ENCODE measurements at places on chromosomes 4 and X.

DNA sequence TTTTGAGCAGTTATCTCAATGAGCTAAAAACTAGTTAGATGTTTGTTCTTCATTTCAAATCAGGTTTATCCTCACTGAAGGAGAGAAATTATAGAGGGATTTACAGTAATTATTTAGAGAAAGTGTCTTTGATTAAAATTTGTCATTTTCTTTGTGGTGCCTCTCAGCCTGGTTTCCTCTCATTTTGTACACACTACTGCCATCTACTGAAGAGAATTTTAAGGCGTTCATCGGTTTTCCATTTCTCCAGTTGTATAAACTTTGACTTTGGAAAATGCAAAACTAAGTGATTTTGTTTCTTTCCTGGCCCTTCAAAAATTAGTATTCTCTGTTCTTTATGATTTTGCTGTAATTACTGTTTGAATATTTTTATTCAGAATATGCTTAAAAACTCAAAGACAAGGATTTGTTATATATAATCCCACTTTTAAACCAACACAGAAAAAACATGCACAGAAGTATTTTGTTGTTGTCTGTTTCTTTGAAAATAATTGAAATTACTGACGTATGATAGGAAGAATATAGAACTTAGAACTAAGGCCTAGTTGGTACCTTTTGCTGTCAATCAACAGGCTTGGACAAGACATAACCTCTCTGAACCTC lies 34.4 kb upstream of the ANXA3 start:
- DNase-seq = no peak

- DNase-seq = no peak
Measured at GRCh38 chr4:155889031-155889793, 14.3 kb upstream of the TDO2 start.

DNA sequence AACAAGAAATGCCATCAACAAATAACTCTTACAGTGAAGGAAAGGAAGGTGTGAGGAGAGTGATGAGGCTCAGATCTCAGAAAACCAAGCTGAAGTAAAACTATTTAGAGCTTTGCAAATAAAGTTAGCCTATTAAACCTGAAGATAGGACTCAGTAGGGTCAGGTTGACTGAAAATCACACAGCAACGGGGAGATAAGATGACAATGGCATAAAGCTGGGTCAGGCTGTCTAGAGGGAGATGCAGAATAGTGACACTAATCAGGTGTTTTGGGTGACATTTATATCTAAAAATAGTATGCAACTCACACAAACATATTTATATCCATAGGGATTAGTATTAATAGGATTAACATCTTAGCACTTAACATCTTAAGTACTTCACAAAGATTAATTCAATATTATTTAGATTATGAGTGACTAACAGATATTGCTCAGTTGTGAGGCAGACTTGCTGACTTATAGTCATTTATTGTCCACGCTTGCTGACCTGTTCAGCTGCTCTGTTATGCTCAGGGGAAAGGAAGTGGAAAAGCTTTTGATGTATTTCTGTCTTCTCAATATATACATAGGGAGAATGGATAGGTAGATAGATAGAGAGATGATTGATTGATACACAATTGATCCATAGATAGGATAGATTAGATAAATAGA lies 130.7 kb upstream of the GUCY1A1 start:
- no peak for DNase-seq

GRCh38 chr4:105951198-105951597 lies 55.9 kb downstream of the NPNT start:
- DNase-seq = no peak

GRCh38 chr4:38831653-38832052 lies 25.0 kb downstream of the TLR6 start:
- DNase-seq = no peak

DNA sequence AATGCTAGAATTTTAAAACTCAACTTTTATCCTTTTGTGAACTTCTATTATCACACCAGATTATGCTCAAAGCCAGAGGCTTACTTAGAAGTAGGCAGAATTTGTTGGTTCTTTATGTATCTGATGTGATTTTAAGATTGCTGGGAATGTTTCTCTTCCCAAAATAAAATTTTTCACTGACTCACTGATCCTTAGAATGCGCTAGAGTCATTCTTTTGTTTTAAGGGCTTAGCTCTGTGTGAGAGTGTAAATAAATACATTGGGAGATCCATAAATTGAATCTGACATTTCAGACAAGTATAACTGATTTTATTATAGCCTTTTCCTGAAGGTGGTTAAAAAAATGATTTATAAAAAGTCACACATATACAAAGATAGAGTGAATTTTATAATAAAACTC lies 101.3 kb downstream of the LARP1B start:
- DNase-seq = no peak

- DNase-seq = no peak
Measured at GRCh38 chrX:29487714-29488113, 727.6 kb upstream of the MAGEB2 start.

DNA sequence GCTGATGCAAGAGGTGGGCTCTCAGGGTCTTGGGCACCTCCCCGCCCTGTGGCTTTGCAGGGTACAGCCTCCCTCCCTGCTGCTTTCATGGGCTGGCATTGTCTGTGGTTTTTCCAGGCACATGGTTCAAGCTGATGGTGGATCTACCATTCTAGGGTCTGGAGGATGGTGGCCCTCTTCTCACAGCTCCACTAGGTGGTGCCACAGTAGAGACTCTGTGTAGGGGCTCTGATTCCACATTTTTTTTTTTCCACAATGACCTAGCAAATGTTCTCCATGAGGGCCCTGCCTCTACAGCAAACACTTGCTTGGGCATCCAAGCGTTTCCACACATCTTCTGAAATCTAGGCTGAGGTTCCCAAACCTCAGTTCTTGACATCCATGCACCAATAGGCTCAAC lies 657.9 kb upstream of the CT83 start:
- DNase-seq = no peak

GRCh38 chr4:178836865-178837264 lies 1394.6 kb upstream of the AGA start:
- DNase-seq = no peak

DNA sequence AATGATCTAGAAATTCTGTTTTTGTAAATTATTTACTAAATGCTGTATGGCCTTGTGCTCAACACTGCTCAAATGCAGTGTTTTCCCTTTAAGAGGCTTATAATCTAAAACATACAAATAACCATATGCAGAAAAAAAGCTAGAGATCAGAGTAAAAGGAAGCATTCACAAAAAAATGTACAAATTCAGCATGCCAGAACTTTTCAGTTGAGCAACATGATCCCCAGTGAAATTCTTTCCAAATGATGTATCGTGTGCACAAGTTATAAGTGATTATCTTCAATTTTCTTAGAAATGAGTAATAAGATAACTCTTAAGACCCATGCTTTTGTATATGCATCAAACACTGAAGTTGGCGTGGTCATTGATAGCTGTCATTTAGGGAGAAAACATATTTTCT lies 5.0 kb downstream of the GPC3 start:
- DNase-seq = no peak

DNA sequence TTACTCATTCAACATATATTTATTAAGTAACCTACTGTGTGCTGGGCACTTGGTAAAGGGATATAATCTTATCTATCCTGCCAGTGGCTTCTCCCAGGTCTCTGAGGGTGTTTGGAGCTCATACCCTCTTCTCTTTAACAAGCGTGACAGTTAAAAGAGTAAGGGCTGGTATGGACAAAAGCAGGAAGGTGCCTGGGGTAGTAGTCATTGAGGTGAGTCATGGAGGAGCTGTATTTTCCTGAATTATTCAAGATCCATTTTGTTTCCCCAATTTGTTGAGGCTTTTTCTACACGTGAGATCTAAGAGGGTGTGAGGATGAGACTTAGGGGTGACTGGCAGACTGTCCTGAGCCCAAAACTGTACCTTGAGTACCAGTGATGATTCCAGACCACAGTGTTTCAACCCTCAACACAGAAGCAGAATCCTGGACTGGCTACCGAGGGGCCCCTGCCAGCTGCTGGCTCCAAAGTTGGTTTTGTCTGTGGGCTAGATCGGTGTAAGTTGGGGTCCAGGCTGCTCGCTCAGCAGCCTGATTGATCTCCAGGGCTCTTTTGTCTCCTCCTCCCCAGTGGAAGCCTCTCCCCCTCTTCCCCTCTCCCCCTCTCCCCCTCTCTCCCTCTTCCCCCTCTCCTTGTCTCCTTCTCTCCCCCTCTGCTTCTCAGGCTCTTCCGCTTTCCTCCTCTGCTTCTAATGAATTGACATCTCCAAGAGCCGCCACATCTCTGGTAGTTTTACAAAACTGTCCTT lies at the start of gene DRP2:
TSS of gene DRP2 (plus strand) at position 671 of the 748 bp plus-strand sequence. CDS start 11,862 bp downstream, outside the sequence.
- no peak for DNase-seq

- DNase-seq = no peak
Measured at GRCh38 chrX:148500423-148501385, at the start of gene AFF2. AFF2 (plus strand) TSS chrX:148500617; CDS start chrX:148501098, 481 bp downstream.

DNA sequence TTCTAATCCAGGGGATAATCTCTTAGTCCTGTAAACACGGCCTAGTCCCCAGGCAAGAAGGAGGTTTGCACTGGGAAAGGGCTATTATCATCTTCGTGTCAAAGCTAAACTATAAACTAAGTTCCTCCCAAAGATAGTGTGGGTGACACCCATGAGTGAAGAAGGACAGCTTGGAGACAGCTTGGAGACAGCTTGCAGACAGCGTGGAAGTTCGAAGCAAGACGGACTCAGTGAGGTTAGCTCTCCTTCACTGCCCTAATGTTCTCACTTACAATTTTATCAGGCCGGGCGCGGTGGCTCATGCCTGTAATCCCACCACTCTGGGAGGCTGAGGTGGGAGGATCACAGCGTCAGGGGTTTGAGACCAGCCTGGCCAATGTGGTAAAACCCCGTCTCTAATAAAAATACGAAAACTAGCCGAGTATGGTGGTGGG lies 19.2 kb upstream of the PLCXD1 start:
- no peak for DNase-seq

GRCh38 chrX:37846558-37846933 lies 825 bp downstream of the DYNLT3 start:
- no peak for DNase-seq

GRCh38 chrX:154471839-154472684 lies 7.0 kb downstream of the LAGE3 start:
- DNase-seq = no peak

DNA sequence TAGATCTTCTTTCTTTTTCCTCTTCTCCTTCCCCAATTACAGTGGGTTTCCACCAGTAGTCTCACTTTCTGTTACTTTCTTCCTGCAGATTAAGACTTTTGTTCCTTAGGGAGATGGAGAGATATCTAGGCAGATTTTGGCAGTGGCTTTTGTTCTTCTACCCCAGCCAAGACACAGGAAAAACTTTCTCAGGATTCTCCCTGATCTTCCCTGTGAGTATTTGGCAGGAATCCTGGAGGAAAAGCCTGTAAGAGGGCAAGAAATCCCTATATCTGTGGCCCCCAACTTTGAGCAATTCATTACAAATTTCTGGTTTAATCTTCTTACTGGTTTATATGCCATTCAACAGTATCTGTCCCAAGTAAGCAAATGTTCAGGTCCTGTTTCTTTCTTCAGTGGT lies 21.9 kb downstream of the SLC9A7 start:
- no peak for DNase-seq

GRCh38 chrX:151816934-151817333 lies 82.4 kb downstream of the CNGA2 start:
- DNase-seq = no peak

DNA sequence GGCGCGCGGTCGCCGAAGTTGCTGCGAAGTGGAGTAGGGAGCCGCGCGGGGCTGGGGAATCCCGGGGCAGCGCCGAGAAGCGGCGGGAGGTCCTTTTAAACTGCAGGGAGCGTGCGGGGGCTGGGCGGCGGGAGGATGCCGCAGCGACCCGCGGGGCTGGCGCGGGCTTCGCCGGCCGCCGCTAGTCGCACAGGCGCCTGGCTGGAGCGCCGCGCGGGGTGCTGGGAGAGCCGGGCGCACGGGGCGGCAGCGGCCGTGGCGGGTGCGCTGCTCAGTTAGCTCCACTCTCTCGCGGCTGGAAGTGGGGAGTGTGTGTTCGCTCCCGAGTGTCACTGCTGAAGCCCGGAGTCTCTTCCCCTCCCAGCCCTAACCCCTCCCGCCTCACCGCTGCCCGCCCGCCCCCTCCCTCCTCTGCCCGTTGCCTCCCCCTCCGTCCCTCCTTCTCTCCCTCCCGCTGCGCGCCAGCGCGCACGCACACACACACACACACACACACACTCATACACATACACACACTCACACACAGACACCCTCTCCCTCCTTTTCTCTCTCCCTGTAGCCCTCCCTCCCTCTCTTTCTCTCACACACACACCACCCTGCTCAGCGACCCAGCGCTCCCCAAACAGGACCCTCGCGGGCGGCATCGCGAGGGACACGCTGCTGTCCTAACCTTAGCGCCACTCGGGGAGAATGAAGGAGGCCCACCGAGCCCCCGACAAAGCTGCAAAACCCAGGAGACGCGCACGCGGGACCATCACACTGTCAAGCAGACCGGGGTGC lies at the start of gene NDNF:
TSS of gene NDNF (minus strand) at position 312 of the 780 bp plus-strand sequence. CDS start 26,698 bp downstream, outside the sequence.
- DNase-seq = no peak

All from activated CD4-positive, CD25-positive, alpha-beta regulatory T cell (primary cell).